A549 treated with DMSO at 1 μM for 4 hours (cell line): ENCODE measurements at places on chromosomes 16 and 17. TPM values are rescaled to one million over a fixed set of nuclear protein-coding genes. Genes with fewer than 3 reads are reported as not detected.

The KRTAP2-3 gene
- total RNA-seq = 0.12 to 0.13 TPM in 2 of 5 replicates, not detected in the others

The CCL4L2 gene
- total RNA-seq = not detected in 5 replicates

The TP53TG3E gene
- not detected in 5 replicates for total RNA-seq

The TBC1D28 gene
- total RNA-seq = not detected in 5 replicates

The TBC1D3I gene
- 0.19 to 0.46 TPM (median 0.29 TPM) in 5 replicates for total RNA-seq

The CDC27 gene
- 74.7 to 97.5 TPM (median 89.5 TPM) in 5 replicates for total RNA-seq

The MTMR4 gene
- total RNA-seq = 7.2 to 11.1 TPM (median 10.0 TPM) in 5 replicates
